Amygdala (tissue), 56 donors: ENCODE measurements at places on chromosomes 11 and 22.

DNA sequence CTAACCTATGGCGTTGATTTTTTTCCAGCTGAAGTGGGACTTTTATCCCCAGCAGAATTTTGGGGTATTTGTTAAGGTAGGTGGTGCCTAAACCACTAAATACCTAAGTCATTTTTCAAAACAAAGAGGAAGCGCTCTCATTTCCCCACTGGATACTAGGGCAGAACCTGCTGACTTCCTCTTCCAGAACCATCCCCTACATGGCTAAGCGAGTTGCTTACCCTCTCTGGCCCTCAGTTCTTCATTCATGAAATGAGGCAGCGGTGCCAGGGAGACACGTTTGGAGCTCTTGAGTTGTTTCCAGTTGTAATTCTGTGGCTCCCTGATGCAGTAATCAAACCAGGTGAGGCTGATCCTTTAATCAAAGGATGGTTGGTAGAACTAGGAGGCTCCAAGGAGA is 10.0 kb upstream of the MTMR3 start:
- no peak for DNase-seq

GRCh38 chr11:64015935-64016845 is 19.5 kb upstream of the FLRT1 start:
- no peak for DNase-seq

DNA sequence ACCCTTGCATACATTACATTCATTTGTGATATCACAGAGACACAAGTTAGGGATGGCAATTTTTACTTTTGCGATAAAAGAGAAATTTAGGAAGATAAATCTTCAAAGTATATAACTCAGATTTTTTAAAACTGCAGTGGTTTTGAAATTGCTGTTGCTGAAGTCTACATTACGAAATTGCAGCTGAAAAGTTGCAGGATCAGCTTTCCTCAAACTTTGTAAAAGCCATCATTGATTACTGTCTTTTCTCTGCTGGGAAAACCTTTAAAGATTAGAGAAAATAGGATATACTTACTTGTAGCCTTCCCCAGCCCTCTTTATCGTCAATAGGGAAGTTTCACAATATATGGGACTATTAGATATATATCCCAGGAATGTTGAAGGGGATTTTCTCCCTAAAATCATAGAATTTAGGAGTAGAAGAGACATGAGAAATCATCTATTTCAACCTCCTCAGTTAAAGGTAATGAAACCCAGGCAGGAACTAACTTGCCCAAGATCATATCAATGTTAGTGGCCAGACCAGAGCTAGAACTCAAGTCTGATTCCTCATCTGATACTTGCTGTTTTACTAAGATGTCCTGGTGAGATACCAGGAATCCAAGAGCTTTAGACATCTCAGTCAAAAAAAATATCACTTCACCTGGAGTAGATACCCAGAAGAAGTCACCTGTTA is 10.4 kb upstream of the AGBL2 start:
- DNase-seq, result no peak

- no peak for DNase-seq
Observed at GRCh38 chr22:38984224-38984623, 2.1 kb downstream of the APOBEC3B start.

DNA sequence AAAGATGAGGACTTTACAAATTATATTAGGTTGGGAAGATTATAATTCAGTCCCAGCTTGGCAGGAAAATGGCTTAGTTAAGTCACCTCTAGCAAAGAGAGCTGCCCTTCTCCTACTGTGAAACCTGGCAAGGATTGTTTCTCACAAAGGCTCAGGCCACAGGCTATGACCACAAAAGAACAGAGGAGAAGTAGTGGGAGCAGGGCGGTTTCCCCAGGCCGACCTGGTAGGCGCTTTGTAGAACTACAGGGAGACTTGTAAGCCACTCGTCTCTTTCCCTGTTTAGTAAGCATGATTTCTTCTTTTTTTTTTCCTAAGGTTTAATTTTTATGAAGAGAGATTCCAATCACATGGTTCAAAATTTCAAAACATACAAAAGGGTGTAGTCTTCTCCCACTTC is 4.6 kb downstream of the SNAP29 start:
- no peak for DNase-seq

DNA sequence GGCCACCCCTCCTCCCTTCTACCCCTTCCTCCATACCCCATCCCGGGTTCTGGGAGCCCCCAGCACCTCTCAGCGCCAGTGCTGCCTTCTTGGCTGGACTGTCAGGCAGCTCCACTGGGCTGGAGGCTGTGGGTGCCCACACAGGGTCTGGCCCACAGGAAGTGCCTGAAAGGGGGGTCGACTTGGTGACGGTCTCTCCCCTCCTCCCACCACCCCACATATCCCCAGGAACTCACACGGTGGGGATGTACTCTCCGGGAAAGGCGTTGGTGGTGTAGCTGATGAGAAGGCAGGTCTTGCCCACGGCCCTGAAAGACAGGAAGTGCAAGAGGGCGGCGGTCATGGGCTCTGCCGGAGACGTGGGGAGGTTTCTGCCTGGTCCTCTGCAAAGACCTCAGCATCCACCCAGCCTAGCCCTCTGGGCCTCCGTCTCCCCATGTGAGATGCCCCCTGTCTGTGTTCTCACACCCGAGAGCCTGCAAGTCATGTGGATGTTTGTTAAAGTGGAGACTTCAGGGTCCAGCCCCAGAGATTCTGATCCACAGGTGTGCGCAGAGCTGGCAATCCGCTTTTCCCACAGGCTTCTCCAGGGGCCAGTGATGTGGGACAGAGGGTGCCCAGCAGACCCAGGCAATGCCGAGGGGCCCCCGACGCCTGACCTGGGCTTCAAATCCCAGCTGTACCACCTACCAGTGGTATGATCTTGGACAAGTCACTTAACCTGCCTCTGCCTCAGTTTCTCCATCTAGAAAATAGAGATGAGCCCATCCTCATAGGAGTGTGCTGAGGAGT is 2.5 kb downstream of the RAC2 start:
- no peak for DNase-seq

DNA sequence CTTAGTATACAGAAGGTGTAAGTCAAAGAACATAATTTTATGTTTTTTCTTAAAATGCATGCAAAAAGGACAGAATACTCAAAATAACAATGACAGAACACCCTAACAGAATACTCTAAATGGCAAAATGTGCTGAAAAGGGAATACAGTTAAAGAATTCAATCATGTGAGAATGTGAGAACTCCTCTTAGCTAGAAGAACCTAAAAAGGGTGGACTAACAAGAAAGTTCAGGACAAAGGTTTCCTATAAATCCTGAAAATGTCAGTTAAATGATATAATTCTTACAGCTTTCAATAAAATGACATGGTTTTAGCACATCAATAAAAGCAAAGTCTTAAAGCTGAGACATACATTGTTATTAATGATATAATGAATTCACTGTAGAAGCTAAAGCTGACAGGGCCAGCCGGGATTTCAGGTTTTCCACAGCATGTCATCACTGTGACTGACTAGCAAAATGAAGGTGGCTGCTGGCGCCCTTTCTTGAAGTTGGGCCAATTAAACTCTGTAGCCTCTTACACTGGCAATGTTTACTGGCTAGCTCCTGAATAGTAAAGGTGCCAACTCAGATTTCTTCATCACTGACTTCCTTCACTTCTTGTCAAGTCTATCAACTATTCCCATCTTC is 244.4 kb downstream of the TTC28 start:
- no peak for DNase-seq

- DNase-seq, result no peak
Observed at GRCh38 chr11:67698247-67698646, 23.8 kb upstream of the ALDH3B2 start.

- DNase-seq, result no peak
Observed at GRCh38 chr22:17302616-17303015, 66.6 kb upstream of the CECR2 start.

GRCh38 chr11:125978181-125978716 is 32.4 kb downstream of the VSIG10L2 start:
- no peak for DNase-seq

DNA sequence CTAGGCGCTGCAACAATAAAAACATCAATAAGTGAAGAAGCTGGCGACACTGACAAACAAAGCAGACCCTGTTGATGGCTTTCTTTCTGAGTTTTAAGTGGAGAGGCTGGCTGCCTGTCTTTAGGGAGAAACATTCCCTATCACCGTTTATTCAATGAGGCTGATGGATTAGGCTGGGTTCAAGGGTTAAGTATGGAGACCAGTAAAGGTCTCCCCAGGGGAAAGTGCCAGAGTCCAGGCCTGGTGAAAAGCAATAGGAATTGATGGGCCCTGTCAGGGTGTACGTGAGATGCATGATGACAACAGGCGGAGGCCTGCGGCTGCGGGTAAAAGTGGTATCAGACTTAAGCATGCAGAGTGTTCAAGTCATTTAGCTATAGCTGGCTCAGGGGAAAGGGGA is 102.6 kb downstream of the ALX4 start:
- DNase-seq, result no peak

- DNase-seq, result no peak
Observed at GRCh38 chr11:65852508-65853245, 5.3 kb downstream of the CFL1 start.

DNA sequence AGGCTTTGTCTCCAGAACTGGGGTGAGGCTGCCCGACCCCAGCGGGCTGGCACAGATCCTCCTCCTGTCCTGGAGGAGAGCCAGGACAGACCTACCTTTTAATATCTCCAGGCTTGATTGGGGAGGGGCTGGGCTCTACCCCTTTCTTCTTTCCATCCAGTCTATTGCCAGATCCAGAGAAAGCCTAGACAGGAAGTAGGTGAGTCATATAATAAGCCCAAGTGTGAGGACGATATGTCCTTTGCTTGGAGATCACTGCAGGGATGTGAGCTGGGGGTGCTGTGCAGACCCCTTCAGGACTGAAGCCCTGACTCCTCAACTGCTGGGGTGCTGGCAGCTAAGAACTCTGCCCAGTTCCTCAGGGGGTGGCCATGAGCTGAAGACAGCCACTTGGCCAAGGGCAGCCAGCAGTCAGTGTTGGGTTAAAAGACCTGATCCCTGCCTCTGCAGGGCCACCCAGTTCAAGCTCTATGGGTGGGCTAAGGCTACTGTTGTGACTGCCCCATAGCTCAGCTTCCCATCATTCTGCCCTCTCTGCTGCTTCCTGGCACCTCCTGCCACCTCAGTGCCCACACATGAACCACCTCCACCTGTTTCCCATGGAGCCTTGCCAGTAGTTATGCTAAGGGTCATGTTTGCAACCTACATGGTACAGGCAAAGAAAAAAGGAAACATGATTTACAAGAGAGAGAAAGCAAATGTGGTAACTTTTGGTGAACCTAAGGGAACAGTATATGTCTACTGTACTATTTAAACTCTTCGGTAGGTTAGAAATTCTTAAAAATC is 8.3 kb upstream of the C22orf39 start:
- no peak for DNase-seq

GRCh38 chr22:23067023-23067650 is 3.2 kb upstream of the GNAZ start:
- no peak for DNase-seq

- no peak for DNase-seq
Observed at GRCh38 chr11:27397624-27398399, 34.8 kb upstream of the CCDC34 start.

GRCh38 chr11:104151404-104152204 is 12.3 kb downstream of the PDGFD start:
- DNase-seq, result no peak

DNA sequence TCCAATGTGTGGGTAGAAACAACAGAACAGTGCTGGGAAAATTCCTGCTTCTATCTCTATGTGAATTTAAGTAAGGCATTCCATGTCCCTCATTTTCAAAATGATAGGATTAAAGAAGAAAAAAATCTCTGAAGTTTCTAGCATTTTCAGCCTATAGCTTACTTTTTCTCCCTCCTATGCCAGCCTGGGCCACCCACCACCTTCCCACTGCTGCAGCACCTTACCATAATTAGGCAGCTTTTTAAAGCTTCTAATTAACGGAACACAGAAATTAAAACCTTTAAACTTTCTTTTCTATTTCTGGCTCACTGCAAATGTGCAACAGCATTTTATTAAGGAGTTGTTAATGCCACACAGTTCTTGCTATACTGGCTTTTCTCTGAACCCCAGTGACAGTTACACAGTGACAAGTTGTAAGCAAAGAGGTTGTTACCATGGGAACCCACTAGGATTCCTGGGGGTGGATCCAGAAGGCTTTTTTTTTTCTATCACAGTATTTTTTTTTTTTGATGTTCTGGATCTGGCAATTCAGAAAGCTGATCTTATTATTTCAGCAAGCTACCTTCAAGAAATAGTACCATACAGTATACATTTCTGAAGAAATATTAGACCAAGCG is 20.2 kb downstream of the CELF1 start:
- DNase-seq, result no peak

GRCh38 chr22:43066134-43066533 is 23.1 kb downstream of the TTLL1 start:
- no peak for DNase-seq

DNA sequence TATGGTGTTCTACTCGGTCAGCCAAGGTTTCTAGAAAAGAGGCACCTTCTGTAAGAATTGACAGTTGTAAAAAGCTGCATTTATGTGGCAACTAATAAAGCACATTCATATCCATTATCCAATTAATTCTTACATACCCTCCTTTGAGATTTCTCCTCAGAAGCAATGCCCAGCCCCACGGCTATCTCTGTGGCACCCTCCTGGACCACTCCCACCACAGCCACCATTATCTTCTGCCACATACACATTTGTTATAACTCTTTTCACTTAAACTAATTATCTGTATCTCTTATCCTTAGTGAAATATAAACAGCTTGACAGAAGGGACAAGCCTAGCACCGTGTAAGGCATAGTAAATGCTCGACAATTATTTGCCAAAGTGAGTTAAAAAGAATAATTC is 48.5 kb downstream of the PAK1 start:
- no peak for DNase-seq

DNA sequence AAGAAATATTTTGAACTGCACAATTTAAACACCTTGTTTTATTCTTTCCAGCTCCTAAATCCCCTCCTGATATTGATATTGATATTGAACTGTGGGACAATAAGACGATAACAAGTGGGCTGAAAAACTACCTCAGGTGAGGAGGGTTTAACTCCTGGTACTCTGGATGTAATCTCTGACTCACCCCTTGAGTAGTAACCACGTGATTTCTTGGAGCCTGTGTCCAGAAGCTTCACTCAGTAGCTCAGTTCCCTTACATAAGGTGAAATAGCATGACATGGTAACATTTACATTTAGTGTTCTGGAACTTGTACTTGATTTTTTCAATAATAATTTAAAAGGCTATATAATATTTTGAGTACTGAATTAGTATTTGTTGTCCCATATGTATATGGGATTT is 168.0 kb downstream of the PGR start:
- DNase-seq, result no peak
